Omental fat pad (tissue), 4 donors: ENCODE measurements at places on chromosomes 7 and 10.

DNA sequence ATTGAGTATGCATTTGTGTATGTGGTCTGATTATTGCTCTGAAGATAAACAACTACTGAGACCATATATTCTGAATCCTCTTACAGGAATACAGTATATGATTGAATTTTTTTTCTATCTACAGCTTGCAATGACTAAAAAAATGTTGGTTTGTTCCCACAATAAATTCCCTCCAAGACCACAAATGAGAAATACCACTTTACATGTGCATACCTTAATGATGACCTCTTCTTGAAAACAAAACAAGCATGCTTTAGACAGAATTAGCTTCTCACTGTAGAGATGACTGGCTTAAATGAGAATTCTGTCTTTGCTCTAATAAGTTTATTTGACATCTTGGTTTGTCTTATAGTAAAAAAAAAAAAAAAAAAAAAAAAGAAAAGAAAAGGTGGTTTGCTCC lies 241.5 kb downstream of the PCDH15 start:
- DNase-seq, result no peak

GRCh38 chr7:47407136-47407535 lies 174.8 kb downstream of the TNS3 start:
- DNase-seq, result no peak

- no peak for DNase-seq
Measured at GRCh38 chr10:130218936-130219335, 82.7 kb downstream of the GLRX3 start.

- DNase-seq, result no peak
Measured at GRCh38 chr7:50851891-50852290, 69.2 kb upstream of the GRB10 start.

DNA sequence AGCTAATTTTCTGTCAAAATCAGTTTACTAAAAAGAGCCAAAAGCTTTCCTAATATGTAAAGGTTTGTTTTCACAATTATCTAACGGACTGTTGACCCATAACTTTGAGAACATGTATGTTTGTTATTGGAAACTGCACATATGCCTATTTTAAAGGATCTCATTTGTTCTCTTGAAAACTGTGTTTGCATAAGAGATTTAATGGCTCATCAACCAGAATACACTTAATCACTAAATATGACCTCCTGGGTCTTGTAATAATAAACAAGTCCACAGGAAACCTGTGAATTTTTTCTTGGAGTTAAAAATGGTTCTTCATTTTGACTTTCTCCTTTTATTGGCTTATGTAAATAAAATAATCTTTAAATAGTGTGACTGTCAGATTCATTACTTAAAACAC lies 48.3 kb upstream of the STEAP1B start:
- no peak for DNase-seq

GRCh38 chr10:43383204-43383971 lies 12.0 kb downstream of the FXYD4 start:
- no peak for DNase-seq

DNA sequence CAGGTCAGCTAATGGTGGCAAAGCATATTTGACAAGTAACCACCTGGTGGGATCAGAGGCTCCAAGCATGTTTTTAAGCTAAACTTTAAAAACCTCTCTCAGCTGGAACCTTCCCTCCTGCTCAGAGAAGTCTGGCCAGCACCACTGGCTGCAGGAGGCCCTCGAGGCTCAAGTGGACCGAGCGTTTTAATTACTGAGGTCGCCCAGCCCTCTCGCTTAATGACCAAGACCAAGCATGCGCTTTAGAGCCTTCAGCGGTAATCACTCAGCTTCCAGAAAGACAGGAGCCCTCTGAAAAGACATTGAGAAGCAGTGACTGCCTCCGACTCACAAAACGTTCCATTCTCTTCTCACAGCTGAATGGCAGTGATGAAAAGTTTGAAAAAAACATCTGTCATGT lies 383.4 kb upstream of the ADARB2 start:
- no peak for DNase-seq

GRCh38 chr7:133650487-133651300 lies 397.8 kb downstream of the EXOC4 start:
- no peak for DNase-seq

- DNase-seq, result no peak
Measured at GRCh38 chr7:90320801-90321494, at the start of gene FAM237B. Gene FAM237B, minus strand, starts transcription at chr7:90321304. Its CDS starts 1,556 bp downstream, at chr7:90319748.

DNA sequence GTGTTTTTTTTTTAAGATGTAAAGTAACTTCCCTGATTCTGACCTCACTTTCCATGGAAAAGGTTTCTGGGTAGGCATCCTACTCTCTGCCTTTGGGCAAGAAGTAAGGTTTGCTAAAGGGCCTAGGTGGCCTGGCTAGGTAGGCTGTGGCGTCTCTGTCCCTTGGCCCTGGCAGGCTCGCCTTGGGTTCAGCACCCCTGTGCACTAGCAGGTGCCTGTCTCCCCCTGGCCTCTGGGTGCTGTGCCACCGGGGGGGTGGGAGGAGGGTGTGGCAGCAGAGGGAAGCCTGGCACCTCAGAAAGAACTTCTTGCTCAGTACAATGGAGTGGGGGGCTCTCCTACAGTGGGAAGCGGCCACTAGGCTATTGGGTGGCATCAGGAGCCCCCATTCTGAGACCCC lies 14.0 kb downstream of the TECPR1 start:
- no peak for DNase-seq

- DNase-seq, result no peak
Measured at GRCh38 chr7:97016381-97017191, 8.0 kb downstream of the DLX5 start.

DNA sequence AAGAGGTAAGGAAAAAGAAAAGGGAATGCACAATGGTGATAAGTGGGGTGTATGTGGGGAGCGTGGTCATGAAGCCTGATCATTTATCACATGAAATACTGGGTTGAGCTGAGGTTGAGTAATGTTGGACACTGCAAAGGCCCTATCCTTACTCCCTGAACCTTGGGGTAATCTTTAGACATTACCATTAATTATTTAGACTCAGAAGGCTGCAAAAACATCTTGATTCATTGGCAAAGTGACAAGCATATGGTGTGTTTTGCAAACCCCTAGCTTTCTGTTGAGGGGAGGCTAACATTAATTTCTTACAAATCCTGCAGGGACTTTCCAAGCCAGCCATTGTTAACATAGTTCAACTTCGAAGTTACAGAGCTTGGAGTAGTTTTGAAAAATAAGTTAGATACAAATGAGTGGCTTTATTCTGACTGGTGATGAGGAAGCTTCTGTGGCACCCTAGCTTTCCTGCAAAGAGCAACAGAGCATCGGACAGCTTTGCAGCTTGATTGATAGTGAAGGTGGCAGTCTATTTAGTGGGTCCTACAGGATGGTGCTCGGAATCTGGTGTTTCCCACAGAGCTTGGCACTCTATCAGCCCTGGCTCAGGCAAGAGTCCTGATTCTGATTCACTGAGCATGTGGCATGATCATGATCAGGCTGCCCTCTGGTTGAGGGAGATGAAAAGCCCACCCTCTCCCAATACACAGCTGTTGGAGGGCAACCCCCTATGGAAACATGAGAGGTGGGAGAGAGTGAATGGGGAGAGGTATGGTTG lies 153.7 kb upstream of the NPVF start:
- DNase-seq, result no peak

- DNase-seq, result no peak
Measured at GRCh38 chr7:91325726-91326125, 61.5 kb downstream of the FZD1 start.

DNA sequence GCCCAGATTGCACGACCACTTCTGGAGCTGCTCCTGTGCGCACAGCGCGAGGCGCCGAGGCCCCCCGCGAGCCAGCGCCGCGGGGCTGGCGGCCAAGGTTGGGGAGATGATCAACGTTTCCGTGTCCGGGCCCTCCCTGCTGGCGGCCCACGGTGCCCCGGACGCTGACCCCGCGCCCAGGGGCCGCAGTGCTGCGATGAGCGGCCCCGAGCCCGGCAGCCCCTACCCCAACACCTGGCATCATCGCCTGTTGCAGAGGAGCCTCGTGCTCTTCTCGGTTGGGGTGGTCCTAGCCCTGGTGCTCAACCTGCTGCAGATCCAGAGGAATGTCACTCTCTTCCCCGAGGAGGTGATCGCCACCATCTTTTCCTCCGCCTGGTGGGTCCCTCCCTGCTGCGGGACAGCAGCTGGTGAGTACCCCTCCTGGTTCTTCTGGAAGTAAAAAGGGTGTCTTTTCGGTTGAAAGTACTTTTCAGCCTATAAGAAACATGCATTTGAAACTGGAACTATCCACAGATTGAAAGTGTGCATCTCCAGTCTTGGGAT lies 683 bp downstream of the INSIG1 start:
- no peak for DNase-seq

GRCh38 chr10:47143473-47143872 lies 156.5 kb upstream of the GDF10 start:
- DNase-seq, result no peak

DNA sequence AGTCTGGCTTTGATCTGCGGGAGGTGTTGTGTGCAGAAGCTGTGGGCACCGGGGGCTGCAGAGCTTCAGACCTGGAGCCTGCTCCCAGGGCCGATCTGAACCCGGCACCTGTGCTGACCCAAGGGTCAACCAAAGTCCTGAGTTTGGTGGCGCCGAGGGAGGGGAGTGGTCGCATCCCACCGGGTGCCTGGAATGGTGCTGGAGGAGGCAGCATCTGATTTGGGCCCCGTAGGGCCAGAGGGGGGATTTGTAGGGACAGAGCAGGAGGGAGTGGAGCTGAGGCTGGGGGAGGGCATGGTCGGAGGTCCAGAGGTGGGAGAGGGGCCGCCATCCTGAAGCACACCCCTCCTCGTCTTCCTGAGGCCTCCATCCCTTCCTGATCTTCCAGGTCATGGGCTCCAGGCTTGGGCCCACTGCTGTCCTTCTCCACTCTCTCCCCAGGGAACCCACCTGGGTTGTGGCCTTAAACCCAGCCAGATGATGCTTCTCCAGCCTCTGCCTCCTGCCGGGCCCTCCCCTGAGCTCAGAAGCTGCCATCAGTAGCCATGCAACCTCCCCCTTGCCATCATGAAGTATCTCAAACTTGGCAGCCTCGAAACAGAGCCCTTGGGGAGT lies 112.9 kb downstream of the LHPP start:
- DNase-seq, result no peak

GRCh38 chr10:87519582-87519981 lies 14.9 kb downstream of the MINPP1 start:
- no peak for DNase-seq

GRCh38 chr10:103895411-103896186 lies 22.4 kb downstream of the STN1 start:
- no peak for DNase-seq

GRCh38 chr10:32939296-32940111 lies 18.5 kb downstream of the ITGB1 start:
- DNase-seq, result no peak

- DNase-seq, result no peak
Measured at GRCh38 chr10:114729103-114729659, 71.1 kb upstream of the ABLIM1 start.

DNA sequence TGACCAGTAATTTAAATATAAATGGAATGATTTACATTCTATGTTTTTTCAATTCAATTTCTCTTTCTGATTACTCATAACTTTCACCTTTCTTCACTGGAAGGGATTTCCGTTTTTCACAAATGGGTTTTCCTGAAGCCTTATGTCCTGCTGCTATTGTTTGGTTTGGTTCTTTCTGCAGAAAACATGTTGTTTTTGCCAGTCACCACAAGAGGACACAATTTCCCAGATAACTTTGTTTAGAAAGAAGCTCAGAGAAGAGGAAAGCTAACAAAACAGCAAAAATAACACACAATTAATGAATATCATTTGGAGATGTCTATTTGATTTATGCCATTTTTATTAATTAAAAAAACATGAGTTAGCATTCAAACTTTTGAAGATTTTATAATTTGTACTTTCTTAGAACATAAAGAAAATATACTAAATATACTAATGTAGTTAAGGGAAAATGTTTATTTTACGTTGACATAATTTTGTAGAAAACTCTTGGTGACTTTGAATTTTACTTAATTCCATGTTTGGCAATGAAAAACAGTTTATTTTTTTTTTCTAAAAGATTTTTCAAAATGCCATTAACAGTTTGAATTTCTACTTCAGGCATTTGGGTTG lies 4.6 kb upstream of the TWIST1 start:
- no peak for DNase-seq

DNA sequence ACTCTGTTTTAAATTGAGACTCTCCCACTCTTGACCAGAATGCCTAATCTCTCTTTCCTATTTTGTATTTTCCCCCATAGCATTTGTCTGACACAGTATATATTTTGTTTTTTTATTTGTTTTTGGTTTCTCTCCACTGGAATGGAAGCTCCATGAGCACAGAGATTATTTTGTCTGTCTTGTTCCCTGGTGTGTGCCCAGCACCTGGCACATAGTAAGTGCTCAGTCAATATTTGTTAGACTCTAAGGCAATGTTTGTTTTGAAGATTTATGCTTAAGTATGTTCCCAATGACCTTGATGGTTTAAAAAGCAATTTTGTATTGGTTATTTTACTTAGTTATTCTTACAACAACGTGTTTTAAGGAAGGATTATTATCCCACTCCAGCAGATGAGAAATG lies 201.8 kb downstream of the DYNC1I1 start:
- no peak for DNase-seq
